Activated naive CD8-positive, alpha-beta T cell treated with anti-CD3 and anti-CD28 coated beads, Interleukin-2, amount 10 ng/mL, durations not matched to agents 7 days and 5 days (primary cell): ENCODE measurements at places on chromosomes 5 and 9. TPM values are rescaled to one million over a fixed set of nuclear protein-coding genes. Genes with fewer than 3 reads are reported as not detected.

GRCh38 chr5:78816143-78816765 lies 167.7 kb upstream of the LHFPL2 start:
- H3K4me1 ChIP-seq: peaks cover 4% of the 10 kb centered on the region
- no peak overlapping the region for H3K4me3 ChIP-seq
- H3K36me3 ChIP-seq: peaks cover 6% of the 10 kb centered on the region
- no peaks in the 10 kb centered on the region for H3K27me3 ChIP-seq
- no peak for DNase-seq
- H3K27ac ChIP-seq: no peak overlapping the region

DNA sequence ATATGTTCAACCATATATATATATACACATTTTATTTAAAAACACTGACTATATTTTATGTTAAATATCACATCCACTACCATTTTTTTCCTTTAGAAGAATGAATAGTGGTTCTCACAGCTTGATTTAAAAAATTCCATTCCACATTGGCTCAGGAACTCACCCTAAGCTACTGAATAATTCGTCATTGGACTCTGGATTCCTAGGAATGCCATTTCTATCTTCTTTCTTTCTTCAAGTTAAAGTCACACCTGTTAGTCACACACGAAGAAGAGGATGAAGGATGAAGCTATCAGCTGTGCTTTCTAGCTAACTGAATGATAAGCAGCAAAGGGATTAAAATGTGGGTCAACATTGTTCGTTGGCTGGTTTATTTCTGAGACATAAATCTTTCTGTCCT lies 7.9 kb downstream of the ELOVL7 start:
- no peak for DNase-seq
- H3K27ac ChIP-seq: no peak overlapping the region
- H3K27me3 ChIP-seq: peaks cover 24% of the 10 kb centered on the region
- no peaks in the 10 kb centered on the region for H3K4me1 ChIP-seq

GRCh38 chr9:33329979-33330378 lies 39.7 kb downstream of the NFX1 start:
- H3K27me3 ChIP-seq: no peaks in the 10 kb centered on the region
- H3K4me3 ChIP-seq: no peak overlapping the region
- H3K4me1 ChIP-seq: peaks cover 2% of the 10 kb centered on the region

GRCh38 chr9:18829873-18830272 lies 203.1 kb downstream of the SAXO1 start:
- H3K27me3 ChIP-seq: peaks cover 2% of the 10 kb centered on the region
- no peaks in the 10 kb centered on the region for H3K36me3 ChIP-seq
- DNase-seq: no peak
- no peak overlapping the region for H3K4me3 ChIP-seq
- no peak overlapping the region for H3K27ac ChIP-seq

DNA sequence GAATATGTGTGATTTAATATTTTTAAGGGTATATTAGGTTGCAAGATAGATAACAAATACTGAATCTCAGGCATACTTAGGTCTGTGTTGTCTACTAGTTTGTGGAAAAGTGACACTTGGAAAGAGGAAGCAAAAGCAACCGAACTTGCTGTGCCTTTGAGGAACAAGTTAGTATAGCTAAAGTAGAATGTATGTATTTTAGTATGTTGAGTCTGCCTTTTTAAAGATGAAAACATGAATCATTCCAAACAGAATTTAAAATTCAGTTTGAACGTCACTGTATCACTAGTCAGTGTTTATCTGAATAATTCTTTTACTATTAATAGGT lies 12.9 kb downstream of the TLE4 start:
- peaks cover 49% of the 10 kb centered on the region for H3K36me3 ChIP-seq
- no peak for DNase-seq
- no peak overlapping the region for H3K4me3 ChIP-seq
- peaks cover 45% of the 10 kb centered on the region for H3K4me1 ChIP-seq
- no peak overlapping the region for H3K27ac ChIP-seq
- H3K27me3 ChIP-seq: no peaks in the 10 kb centered on the region

DNA sequence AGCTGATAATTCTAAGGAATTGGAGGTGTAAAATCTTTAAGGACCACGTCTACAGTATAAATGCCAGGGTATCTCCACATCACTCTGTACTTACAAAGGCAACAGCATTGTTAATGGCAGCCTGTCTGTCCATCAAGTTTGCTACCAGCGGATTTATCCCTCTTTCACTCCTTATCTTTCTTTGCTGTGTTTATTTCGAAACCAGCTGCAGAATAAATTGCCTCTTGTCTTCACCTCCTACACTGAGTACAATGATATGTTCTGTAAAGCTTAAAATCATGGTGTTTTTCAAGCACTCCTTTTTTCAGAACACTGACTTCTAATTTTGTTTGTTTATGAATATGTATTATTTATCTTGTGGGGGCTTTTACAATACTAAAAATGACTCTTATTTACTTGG lies 1088.1 kb downstream of the NR2F1-AS1 start:
- no peaks in the 10 kb centered on the region for H3K4me1 ChIP-seq
- H3K27ac ChIP-seq: no peak overlapping the region
- no peaks in the 10 kb centered on the region for H3K36me3 ChIP-seq
- H3K27me3 ChIP-seq: no peaks in the 10 kb centered on the region

DNA sequence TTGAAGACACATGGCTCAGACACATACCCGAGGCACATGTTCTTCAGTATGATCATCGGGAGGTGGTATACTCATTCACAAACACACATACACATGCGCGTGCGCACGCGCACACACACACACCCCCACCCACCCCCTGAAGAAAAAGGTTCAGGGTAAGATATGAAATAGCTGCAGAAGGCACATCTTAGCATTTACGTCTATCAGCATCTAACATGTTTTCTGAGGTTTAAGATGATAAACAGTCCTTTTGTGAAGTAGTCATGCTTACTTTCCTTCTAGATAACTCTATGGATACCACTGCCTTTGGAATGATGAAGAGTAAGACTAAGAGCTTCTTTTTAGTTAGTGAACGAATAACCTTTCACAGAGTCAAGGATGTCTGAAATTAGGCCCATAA lies 105.1 kb upstream of the GNA14 start:
- no peak for DNase-seq
- H3K36me3 ChIP-seq: peaks cover 3% of the 10 kb centered on the region
- no peak overlapping the region for H3K4me3 ChIP-seq
- H3K4me1 ChIP-seq: peaks cover 8% of the 10 kb centered on the region

DNA sequence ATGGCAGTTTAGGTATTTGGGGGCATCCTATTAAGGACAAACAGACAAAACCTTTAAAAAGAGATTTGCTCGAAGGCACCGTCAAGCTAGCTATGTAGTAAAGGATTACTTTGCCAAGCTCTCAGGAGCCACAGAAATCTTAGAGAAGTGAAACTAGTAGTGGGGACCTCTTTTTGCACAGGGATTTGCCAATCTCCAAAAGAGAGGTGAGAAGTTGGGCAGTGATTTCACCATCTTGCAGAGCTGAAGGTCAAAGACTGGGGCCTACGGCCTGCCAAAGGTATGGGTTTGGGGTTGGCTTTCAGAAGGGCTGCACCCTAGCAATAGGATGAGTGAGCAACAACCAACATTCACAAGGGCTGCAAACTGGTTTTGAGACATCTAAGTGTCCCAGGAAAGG lies 1.6 kb upstream of the FCN1 start:
- no peaks in the 10 kb centered on the region for H3K36me3 ChIP-seq
- no peak overlapping the region for H3K4me3 ChIP-seq
- no peaks in the 10 kb centered on the region for H3K4me1 ChIP-seq
- DNase-seq: no peak
- H3K27me3 ChIP-seq: peaks cover 2% of the 10 kb centered on the region

DNA sequence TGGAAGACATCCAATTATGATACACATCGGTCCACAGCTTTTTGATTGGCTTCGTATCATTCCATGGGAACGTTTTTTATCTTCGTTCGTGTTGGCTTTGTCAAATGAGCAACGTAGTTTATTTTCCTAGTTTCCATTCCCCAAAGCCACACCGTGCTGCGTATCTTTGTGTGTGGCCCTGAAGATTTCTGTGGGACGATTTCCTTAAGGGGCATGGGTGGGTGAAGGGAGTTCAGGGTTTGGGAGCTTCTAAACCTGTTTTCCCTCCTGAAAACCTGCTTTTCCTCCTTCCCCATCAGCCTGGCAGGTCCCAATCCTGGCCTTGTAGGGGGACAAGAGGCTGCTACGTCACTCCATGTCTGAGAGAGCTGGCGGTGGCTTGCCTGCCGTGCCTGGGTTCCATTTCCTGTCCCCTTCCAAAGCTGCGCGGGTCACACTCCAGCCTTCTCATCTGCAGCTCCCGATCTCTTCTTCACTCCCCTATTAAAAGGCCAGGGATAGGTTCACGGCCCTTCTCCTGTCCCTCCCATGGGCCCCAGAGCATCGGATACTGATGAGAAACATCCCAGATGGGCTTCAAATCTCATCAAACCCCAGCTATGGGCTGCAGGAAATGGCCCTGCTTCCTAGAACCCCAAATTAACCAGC lies 23.5 kb upstream of the ASS1 start:
- H3K27me3 ChIP-seq: peaks cover 4% of the 10 kb centered on the region
- no peak overlapping the region for H3K27ac ChIP-seq
- DNase-seq: no peak
- no peak overlapping the region for H3K4me3 ChIP-seq
- no peaks in the 10 kb centered on the region for H3K4me1 ChIP-seq
- H3K36me3 ChIP-seq: no peaks in the 10 kb centered on the region

GRCh38 chr9:136078024-136078423 lies 17.1 kb downstream of the NACC2 start:
- H3K27me3 ChIP-seq: no peaks in the 10 kb centered on the region
- peaks cover 3% of the 10 kb centered on the region for H3K36me3 ChIP-seq
- no peak overlapping the region for H3K4me3 ChIP-seq
- H3K4me1 ChIP-seq: peaks cover 10% of the 10 kb centered on the region

DNA sequence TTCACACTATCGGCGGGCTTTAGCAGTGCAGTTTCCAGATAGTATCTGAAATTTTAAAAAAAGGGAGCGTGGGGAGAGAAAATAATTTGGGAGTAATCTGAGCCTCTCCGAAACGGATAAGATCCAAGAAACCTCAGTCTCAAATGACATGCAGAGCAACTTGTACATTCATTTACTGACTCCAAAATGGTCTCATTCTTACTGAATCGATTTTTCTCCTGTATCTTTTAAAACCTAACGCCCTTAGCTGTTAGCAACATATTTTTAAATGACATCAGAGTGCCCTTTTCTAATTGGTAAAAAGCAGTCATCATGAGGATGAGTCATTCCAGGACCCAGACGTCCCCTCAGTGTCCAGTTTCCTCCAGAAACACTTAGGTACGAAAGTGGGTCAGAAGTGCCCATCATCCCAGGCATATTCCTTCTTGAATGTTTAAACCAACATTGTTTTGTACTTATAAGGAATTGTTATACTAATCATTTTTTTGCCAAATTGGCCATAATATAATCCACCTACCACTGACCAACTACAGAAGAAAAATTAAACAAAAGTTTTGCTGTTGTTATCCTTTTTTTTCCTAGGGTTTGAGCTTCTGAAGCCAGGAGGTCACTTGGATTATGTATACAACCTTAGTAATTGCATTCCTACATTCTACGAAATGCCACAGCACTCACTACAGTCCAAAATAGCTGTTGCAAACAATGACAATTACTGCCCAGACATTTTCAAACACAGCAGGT lies 354.4 kb downstream of the ADAMTS6 start:
- H3K27ac ChIP-seq: no peak overlapping the region
- DNase-seq: no peak
- H3K27me3 ChIP-seq: no peaks in the 10 kb centered on the region
- H3K4me1 ChIP-seq: no peaks in the 10 kb centered on the region
- H3K4me3 ChIP-seq: no peak overlapping the region

DNA sequence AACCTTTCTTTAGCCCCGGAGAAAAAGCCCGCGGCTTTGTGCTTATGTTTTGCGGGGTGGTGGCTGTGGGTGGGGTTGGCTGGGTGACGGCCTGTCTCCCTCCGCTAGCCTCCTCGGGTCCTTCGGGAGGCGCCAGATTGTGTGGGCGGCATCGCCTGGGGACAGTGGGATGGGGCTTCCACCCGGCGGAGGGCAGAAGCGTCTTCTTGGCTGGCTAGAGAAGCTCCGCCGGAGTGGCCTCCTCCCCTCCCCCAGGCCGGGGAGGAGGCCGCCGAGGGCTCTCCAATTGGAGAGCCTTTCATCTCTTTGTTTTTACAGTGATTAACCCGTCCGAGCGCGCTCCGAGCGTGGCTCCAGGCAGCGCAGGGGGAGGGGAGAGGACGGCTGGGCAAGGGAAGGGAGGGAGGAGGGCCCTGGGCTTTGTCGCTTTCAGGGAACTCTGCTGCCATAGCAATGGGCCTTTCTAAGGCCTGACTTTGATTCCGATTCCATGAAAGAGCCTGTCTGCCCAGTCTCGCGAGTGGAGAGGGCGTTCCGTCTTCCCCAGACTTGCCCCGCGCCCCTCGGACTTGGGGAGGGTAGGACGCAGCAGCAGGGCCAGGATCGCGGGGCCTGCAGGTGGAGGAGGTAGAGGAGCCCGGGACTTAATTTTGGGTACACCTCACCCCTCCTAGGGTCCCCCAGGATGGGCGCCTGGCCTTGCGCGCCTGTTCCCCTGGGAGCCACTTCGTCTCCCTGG lies 36.7 kb upstream of the TIFAB start:
- DNase-seq: no peak
- H3K27me3 ChIP-seq: peaks cover 80% of the 10 kb centered on the region
- H3K4me3 ChIP-seq: no peak overlapping the region
- no peaks in the 10 kb centered on the region for H3K36me3 ChIP-seq
- H3K27ac ChIP-seq: no peak overlapping the region

DNA sequence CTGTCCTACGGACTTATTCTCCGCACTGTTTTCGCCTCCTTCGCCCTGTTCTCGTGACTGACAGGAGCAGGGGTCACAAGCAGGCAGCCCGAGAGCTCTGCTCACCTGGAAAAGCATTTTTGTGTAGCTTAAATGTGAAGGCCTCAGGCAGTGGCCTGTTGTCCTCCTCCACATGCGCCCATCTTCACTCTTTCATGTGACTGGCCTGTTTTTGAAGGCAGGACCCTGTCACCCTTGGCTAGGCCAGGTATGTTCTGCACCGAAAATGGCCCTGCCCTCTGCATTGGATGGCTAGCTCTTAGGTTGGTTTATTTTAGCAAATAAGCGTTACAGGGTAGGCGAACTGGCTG lies 614 bp upstream of the CPLANE1 start:
- peak overlapping the region; percentile 88 for H3K27ac ChIP-seq
- no peak for DNase-seq
- H3K4me3 ChIP-seq: peak overlapping the region; percentile 89
- H3K27me3 ChIP-seq: no peaks in the 10 kb centered on the region
- H3K4me1 ChIP-seq: peaks cover 8% of the 10 kb centered on the region

DNA sequence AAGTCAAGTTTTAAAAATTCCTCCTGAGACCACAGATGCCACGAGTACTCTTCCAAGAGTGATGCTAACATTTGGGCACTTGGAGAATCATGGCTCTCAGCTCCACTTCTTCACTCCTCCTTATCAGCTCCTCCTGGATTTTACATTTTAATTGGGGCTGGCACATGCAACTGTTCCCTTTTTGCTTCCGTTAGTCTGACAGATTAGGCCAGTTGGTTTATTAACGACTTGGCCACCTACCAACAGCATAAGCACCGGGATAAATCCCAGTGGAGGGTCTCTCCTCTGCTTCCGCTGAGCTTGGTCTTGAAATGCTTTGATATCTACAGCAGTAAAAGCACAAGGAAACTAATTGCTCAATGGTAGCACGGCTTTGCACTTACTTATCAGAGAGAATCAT lies 134.6 kb upstream of the RASEF start:
- no peak overlapping the region for H3K4me3 ChIP-seq
- H3K27ac ChIP-seq: no peak overlapping the region
- no peaks in the 10 kb centered on the region for H3K36me3 ChIP-seq
- no peaks in the 10 kb centered on the region for H3K4me1 ChIP-seq
- H3K27me3 ChIP-seq: no peaks in the 10 kb centered on the region
- DNase-seq: no peak

Gene TXNDC8
- total RNA-seq: not detected

Gene CAMK4
- 154 TPM for total RNA-seq

Gene SLC6A18
- not detected for total RNA-seq

Gene PCDHB15
- not detected for total RNA-seq

Gene LCNL1
- total RNA-seq: 0.48 TPM

Gene RFESD
- total RNA-seq: 5.0 TPM

Gene FOXD4L5
- total RNA-seq: 0.19 TPM

Gene PCDHGA3
- total RNA-seq: 0.14 TPM

Gene RNF145
- total RNA-seq: 102 TPM

Gene PCDHGB6
- 0.14 TPM for total RNA-seq

Gene AK3
- 40.1 TPM for total RNA-seq
